ENCODE measurements at places on chromosomes 1 and 21.

- DNase-seq, result peak; percentile 65
These were observed 160.2 kb downstream of the PSMG1 start for GRCh38 chr21:39022863-39023693.

DNA sequence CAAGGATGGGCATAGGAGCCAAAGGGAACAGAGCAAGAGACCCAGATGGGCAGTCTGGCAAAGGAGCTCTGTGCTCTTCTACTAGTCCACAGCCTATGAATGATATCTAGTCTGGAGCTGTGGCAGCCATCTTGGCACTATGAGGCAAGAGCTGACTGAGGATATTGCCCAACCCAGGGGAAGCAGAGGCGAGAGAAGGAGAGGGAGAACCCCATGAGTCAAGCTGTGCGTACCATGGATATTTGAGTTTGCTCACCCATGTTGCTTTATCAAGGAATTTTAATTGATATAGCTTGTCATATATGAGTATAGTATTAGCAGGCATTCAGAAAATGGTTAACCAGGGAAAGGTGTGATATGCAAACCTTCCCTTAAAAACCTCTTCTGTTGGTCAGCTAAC lies 420.9 kb downstream of the PRDM2 start:
- DNase-seq, result no peak

- no peak for DNase-seq
These were observed 141.3 kb downstream of the TNR start for GRCh38 chr1:175602026-175602585.

DNA sequence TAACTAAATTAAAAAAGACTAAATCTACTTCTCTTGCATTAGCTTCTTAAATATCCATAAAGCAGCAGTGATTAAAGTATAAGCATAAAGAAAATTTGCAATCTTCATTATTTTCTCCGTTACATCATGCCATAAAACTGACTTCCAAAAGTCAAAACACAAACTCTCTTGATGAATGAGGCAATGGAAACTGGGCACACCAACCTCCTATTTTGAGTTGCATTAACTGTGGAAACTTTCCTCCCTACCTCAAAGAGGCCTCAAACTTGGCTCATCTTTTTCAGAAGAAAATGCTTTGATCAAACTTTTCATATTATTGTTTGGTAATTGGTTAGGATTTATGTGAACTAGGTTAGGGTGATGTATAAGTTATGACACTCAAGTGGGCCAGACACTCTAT lies 4.1 kb upstream of the BTG3 start:
- no peak for DNase-seq

DNA sequence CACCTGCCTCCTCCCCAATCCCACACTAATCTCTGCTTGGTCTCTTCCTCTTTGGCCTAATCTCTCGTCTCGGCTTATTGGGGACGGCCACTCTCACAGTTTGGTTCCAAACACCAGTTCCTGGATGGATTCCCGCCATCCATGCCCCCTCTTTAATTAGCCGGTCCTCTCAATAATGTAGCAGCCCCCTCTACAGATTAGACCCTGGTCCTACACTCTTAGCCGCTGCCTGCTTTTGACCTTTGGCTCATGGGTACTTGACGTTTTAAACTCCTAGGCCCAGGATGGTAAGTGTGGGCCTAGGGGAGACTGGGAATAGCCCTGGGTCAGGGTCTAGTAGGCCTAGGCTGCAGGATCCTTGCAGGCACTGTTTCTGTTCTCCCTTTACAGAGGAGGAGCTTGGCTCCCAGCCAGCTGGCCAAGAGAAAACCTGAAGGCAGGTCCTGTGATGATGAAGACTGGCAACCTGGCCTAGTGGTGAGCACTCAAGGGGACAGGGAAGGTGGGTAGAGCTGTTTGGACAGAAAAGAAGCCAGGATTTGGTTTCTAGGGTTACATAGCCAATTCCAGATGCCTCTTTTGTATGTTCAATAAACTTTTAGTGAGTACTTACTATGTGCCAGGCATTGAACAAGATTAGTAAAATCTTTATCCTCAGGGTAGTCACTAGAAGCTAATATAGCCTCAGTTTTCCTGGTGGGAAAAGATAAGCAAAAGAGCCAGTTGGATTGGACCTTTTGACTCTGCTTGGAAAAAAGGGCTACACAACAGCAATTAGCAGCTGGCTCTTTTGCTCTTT lies 758 bp downstream of the RAD54L start:
- DNase-seq, result peak; percentile 48

- no peak for DNase-seq
These were observed 50.6 kb upstream of the ZC3H12A start for GRCh38 chr1:37423810-37424209.

Measured in RCC 7860 (cell line).